ENCODE measurements at places on chromosomes 5 and 9.

DNA sequence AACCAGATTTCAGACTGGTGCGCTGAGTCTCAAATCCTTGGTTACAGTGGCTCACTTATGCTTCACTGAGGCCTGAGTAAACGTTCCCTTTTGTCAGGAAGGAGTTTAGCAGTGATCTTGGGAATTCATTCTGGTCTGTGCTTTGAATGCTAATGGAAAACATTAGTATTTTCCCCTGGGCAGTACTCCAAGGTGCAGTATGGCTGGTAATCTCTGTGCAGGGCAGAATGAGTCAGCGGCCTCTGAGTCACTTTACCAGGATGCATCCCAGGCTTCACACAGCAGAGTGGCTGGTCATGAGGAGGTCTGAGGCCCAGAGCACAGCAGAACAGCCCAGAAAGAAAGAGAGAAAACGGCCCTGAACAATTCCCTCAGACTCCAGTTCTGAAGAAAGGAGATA is 54.0 kb downstream of the PCA3 start:
- no peak for DNase-seq

- no peak for DNase-seq
These were observed 6.3 kb upstream of the EQTN start for GRCh38 chr9:27303219-27303618.

GRCh38 chr5:175444060-175444904 is at the start of gene DRD1:
DRD1 (minus strand) TSS chr5:175444182; CDS start chr5:175443099, 1,083 bp downstream.
- DNase-seq = peak; percentile 47

- DNase-seq = no peak
These were observed 671.1 kb downstream of the TAF11L14 start for GRCh38 chr5:18305288-18305924.

GRCh38 chr5:148523139-148523538 is 131.2 kb downstream of the HTR4 start:
- DNase-seq = no peak

DNA sequence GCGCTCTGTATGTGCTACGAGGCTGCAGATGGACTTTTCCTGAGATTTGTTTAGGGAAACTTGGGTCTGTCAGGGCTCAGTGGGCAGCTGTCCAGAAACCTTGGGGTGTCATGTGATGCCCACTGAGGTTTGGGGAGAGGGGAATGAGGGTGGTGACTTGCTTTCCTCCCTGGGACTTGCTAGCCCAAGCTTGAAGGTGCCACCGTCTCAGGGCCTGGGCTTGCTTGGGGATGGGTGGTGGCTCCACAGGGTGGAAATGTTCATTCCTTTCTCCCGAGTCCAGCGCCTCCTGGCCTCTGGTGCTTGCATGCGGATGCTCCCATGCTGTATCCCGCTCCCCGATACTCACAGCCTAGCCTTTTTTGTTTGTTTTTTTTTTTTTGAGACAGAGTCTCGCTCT is 33.3 kb downstream of the ZNF618 start:
- DNase-seq = no peak

GRCh38 chr5:55625589-55625909 is 86.6 kb downstream of the SLC38A9 start:
- no peak for DNase-seq

DNA sequence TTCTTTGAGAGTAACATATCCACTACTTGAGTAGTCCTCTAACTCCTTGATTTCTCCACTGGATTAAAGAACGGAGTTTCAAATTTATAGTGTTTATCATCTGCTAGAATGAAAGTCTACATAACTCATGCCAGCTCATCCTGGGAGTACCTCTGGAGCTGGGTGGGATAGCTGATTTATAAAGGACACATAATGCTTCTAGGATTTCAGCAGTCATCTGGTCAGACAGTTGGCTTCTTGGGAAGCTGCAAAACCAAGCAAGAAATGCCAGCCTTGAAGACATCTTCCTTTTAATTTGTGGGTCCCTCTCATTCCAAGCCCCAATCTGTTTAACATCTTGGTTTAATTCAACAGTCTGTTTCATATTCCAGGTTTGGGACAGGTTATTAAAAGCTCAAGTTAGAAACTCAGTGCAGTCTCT is 3.2 kb downstream of the GALNT10 start:
- DNase-seq = no peak

- DNase-seq = no peak
These were observed 75.7 kb upstream of the FBN2 start for GRCh38 chr5:128613766-128614165.

GRCh38 chr5:154513669-154514084 is 35.6 kb upstream of the HAND1 start:
- no peak for DNase-seq

DNA sequence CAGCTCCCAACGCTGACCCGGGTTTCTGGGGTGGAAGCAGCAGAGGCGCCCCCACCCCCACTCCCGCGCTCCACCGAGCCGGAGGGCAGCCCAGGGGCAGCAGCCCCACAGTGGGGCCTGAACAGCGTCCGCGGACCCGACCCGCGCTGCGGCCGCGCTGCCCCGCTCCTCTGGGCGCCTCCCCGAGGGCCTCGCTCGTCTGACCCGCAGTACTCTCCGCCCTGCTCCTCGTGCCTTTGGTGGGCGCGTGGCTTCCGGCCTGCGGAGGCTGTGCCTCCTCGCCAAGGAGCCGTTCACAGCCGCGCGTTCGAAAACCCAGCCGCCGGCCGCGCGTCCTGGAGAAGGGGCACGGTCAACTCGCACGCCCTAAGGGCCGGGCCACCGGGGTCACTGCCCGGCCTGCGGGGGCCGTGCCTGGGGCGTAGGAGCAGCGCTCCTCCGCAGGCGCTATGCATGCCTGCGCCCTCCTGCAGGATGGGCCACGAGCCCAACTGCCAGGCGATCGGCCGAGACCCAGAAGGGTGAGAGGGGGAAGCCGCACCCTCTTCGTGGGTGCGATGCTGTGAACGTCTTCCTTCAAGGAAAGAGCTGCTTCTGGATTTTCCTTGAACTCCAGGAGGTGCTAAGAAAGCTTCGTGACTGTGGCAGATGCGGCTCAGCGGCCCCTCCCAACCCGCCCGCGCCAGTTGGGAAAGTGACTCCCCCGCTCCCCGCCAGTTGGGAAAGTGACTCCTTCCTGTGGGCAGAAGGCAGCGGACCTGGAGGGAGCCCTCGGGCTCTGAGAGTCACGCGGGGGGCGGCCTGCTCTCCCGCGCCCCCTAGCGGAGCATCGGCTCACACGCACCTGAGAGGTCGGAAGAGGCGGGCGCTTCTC is 82.7 kb downstream of the HSD17B3 start:
- DNase-seq = peak; percentile 76

- DNase-seq = no peak
These were observed 51.6 kb upstream of the C5orf46 start for GRCh38 chr5:147957901-147958300.

Data from Right ventricle myocardium superior (tissue), 1 donor.